Naive B cell (primary cell): ENCODE measurements at places on chromosomes 16 and 17. TPM values are rescaled to one million over a fixed set of nuclear protein-coding genes. Genes with fewer than 3 reads are reported as not detected.
A peak's percentile ranks its signal among the peaks of the same experiment; 100 is the strongest.

Gene CDRT15L2
- polyA plus RNA-seq, result not detected

DNA sequence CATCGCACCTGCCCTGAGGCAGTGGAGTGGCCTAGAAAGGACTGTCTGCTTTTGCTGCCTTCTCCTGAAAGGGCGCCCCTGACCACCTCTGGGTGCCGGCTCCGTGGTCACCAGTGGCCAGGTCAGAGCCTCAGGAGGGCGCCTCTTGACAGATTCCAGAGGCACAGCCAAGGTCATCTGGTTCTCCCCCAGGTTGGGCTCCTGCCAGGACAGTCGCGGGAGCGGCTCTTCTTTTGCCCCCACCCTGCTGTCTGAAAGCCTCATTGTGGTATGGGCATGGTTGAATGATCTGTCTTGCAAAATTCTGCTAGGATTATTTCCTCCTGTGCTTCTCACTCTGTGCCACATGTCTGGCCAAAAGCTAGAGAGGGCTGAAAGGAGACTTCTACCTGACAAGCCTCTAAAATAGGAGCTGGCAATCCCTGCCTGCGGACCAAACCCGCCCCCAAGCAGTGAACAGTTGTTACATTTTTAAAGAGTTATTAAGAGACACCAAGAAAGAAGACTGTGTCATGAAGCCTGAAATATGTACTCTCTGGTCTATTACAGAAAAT, 82.8 kb downstream of the SNX29 start:
- no peaks in the 10 kb centered on the region for H3K27me3 ChIP-seq
- DNase-seq, result peak; percentile 42
- peaks cover 75% of the 10 kb centered on the region for H3K4me1 ChIP-seq
- no peaks in the 10 kb centered on the region for H3K36me3 ChIP-seq

DNA sequence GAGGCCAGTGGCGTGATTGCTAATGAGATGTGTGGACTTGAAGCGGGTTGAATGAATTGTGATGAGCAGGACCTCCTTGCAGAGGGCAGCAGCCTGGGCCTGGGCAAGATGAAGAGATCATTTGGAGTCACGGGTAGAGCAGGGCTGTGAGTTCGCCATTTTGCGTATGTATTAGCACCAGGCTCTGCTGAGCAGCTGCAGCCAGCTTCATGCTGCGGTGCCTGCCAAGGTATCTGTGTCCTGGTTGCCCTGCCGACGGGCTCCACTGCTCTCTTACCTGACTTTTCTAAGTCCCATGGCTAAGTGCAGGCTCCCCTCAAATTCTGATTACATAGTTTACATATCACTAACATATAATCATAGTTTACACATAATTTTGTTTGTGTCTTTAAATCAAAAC, 295.7 kb downstream of the SNX29 start:
- DNase-seq, result no peak
- H3K27ac ChIP-seq, result no peak overlapping the region
- H3K36me3 ChIP-seq, result peaks cover 26% of the 10 kb centered on the region
- no peaks in the 10 kb centered on the region for H3K27me3 ChIP-seq

Gene KRTAP2-2
- not detected for polyA plus RNA-seq

Gene ITGB4
- polyA plus RNA-seq, result 0.80 TPM

Gene C17orf67
- 1.2 TPM for polyA plus RNA-seq

GRCh38 chr17:80526116-80526910, 18.3 kb upstream of the RPTOR start:
- H3K27ac ChIP-seq, result no peak overlapping the region
- no peak overlapping the region for H3K4me3 ChIP-seq
- DNase-seq, result no peak
- no peaks in the 10 kb centered on the region for H3K4me1 ChIP-seq
- peaks cover 42% of the 10 kb centered on the region for H3K27me3 ChIP-seq

- no peak overlapping the region for H3K27ac ChIP-seq
- peaks cover 29% of the 10 kb centered on the region for H3K27me3 ChIP-seq
- DNase-seq, result no peak
- no peaks in the 10 kb centered on the region for H3K4me1 ChIP-seq
- no peaks in the 10 kb centered on the region for H3K36me3 ChIP-seq
Observed at GRCh38 chr16:28042811-28043210, 20.7 kb downstream of the GSG1L start.

Gene CA7
- polyA plus RNA-seq, result not detected

Gene PRR11
- not detected for polyA plus RNA-seq

Gene ARHGAP23
- polyA plus RNA-seq, result not detected

GRCh38 chr16:21301168-21301894, 23.2 kb upstream of the CRYM start:
- H3K4me1 ChIP-seq, result peaks cover 29% of the 10 kb centered on the region
- H3K27me3 ChIP-seq, result no peaks in the 10 kb centered on the region
- peak overlapping the region; percentile 96 for H3K4me3 ChIP-seq
- peak; percentile 56 for DNase-seq
- H3K27ac ChIP-seq, result peak overlapping the region; percentile 91
- no peaks in the 10 kb centered on the region for H3K36me3 ChIP-seq

Gene DYNLRB2
- not detected for polyA plus RNA-seq

Gene TMEM235
- polyA plus RNA-seq, result not detected

GRCh38 chr17:77906377-77906871, 52.1 kb upstream of the TNRC6C start:
- H3K27ac ChIP-seq, result no peak overlapping the region
- H3K27me3 ChIP-seq, result peaks cover 96% of the 10 kb centered on the region
- H3K4me3 ChIP-seq, result no peak overlapping the region
- DNase-seq, result no peak
- no peaks in the 10 kb centered on the region for H3K4me1 ChIP-seq
- no peaks in the 10 kb centered on the region for H3K36me3 ChIP-seq

DNA sequence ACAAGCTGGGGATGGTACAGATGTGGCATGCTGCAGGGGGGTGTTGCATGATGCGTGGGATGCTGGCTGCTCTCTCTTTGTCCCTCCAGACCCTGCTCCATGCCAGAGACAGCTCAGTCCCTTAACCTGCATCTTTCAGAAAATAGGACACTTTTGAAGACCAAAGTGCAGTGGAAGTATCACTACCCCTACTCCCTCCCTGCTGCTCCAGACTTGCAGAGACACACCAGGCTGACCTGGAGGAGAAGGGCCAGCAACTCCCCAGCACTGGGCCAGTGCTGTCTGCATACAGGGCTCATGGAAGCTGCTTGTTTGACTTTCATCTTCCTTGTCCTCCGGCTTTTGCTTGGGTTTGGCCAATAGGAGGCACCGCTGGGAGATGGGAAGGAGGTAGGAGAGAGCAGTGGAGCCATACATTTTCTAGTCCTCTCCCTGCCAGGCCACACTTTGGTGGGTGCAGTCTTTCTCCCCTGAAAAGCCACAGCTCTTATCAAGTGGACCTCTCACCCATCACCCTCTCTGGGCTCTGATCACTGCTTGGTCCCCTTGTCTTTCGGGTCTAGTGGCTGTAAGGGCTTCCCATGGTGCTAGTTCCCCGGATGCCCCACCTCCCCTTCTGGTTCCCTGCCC, 46.1 kb upstream of the NKD1 start:
- H3K27me3 ChIP-seq, result peaks cover 19% of the 10 kb centered on the region
- DNase-seq, result no peak
- H3K4me1 ChIP-seq, result no peaks in the 10 kb centered on the region
- no peak overlapping the region for H3K27ac ChIP-seq

GRCh38 chr17:78883089-78883532, 19.9 kb downstream of the CEP295NL start:
- no peaks in the 10 kb centered on the region for H3K27me3 ChIP-seq
- peak overlapping the region; percentile 77 for H3K4me3 ChIP-seq
- H3K27ac ChIP-seq, result peak overlapping the region; percentile 77
- no peaks in the 10 kb centered on the region for H3K36me3 ChIP-seq
- no peak for DNase-seq

- H3K36me3 ChIP-seq, result peaks cover 8% of the 10 kb centered on the region
- H3K4me3 ChIP-seq, result no peak overlapping the region
- no peaks in the 10 kb centered on the region for H3K27me3 ChIP-seq
Observed at GRCh38 chr16:67120025-67120424, 10.3 kb downstream of the PHAF1 start.

DNA sequence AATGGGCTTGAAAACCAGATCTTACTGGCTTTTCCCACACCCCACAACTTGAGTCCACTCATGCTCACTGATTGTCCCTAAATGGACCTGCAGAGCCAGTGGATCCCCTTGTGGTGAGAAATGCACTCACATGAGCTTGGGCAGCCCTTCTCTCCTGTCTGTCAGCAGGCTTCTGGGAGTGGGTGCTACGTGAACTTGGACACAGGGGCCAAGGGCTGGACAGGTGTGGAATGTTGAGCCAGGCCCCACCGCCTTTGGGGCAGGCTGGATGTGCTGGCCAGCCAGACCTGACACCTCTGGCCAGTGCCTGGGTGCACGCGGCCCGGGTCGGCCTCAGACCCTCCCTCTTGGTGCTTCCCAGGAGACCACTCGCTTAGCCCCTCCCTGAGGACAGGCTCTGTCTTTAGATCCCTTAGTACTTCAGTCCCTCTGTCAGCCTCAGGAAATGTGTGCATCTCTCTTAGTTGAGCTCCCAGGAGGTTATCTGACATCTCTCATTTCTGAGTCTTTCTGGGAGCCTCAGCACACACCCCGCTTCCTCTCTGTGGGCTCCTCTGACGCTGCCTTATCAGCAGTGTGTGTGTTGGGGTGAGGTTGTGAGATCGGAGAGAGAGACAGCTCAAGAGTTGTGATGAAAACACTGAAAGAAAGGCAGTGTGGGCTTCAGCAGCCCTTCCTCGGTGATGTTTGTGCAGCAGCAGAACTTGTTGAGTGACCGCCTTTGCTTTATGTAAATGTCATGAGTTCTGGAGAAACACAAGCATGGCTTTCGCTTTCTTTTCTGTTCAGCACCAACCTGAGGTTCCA, 117.0 kb downstream of the RAB11FIP4 start:
- H3K4me1 ChIP-seq, result peaks cover 67% of the 10 kb centered on the region
- H3K27ac ChIP-seq, result peak overlapping the region; percentile 90
- H3K36me3 ChIP-seq, result no peaks in the 10 kb centered on the region
- peak overlapping the region; percentile 90 for H3K4me3 ChIP-seq

DNA sequence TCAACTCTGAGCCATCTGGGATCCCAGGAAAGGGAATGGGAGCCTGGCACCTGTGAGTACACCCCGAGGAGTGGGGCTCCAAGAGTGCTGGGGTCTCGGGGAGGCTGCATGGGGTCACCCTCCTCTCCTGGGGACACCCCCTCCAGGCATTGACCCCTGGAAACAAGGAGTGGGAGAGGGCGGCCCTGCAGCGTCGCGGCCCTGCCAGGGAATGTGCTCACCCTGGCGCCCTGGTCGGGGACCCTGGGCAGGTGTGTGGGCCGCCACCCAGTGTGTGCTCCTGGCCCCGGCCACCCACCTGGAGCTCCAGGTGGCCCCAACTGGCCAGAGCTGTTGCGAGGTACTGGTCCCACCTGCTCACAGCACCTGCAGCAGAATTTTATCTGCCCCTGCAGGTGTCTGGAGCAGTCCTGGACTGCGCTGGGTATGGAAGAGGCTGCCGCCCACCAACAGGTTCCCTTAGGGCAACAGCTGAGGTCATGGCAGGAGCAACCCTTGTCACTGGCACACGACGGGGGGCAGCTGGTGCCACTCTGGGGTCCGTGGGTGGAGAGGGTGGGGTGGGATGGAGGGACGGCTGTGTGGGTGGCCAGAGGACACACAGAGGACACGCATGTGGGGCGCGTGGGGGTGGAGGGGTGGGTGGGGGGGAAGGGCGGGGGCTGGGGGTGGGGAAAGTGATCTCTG, 5.4 kb upstream of the PABPN1L start:
- no peak overlapping the region for H3K27ac ChIP-seq
- H3K27me3 ChIP-seq, result peaks cover 8% of the 10 kb centered on the region
- H3K4me1 ChIP-seq, result peaks cover 9% of the 10 kb centered on the region
- no peak for DNase-seq
- H3K36me3 ChIP-seq, result peaks cover 16% of the 10 kb centered on the region
- no peak overlapping the region for H3K4me3 ChIP-seq

GRCh38 chr17:74745548-74746177, 2.8 kb upstream of the NHERF1 start:
- no peak overlapping the region for H3K27ac ChIP-seq
- no peaks in the 10 kb centered on the region for H3K36me3 ChIP-seq
- DNase-seq, result no peak

DNA sequence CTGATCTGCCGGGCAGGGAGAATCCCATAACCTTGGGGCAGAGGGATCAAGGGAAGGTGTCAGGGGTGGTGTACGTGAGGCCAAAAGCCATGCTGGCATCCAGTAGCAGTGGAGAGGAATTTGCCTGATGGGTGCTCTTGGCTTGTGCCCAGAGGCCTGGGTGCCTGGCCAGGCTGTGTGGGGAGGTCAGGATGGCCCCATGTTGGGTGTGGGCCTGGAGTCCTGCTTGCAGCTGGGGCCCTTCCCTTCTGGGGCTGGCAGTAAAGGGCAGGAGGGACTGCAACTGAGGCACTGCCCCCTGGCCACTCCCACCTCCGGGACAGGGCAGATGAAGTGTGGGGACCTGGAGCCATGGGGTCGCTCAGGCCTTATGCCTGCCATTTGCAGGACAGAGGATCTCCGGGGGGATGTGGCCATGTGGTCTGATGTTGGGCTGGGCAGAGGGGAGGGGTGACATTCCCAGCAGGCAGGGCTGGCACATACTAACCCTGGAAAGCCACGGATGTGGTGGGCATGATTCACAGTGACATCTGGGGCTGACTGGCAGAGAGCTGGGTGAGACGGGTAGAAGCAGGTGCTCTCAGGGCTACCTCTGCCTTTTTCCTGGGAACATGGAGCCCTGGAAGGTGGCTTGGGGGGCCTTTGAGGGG, 3.5 kb downstream of the FMNL1 start:
- peaks cover 7% of the 10 kb centered on the region for H3K36me3 ChIP-seq
- no peak for DNase-seq
- peaks cover 91% of the 10 kb centered on the region for H3K4me1 ChIP-seq
- H3K27ac ChIP-seq, result peak overlapping the region; percentile 100
- no peaks in the 10 kb centered on the region for H3K27me3 ChIP-seq

DNA sequence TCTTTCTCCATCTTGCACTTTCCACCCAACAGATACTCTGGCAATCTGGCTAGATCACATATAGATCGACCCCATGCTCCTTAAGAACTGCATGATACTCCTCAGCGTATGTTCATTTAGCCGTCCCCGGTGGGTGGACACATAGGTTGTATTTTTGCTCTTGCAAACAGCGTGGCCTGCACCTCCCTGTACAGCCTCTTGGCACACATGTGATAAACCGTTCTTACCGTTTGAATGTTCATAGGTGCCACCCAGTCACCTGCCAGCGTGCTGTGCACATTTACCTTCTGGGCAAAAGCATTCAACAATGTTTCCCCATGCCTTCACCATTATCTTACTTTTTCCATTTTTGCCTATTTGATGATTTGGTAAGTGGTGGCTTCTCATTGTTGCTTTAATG, 6.2 kb downstream of the TNP2 start:
- no peak overlapping the region for H3K27ac ChIP-seq
- no peaks in the 10 kb centered on the region for H3K36me3 ChIP-seq
- no peaks in the 10 kb centered on the region for H3K27me3 ChIP-seq
- peaks cover 23% of the 10 kb centered on the region for H3K4me1 ChIP-seq
